ENCODE measurements at places on chromosomes 7 and 10.
A peak's percentile ranks its signal among the peaks of the same experiment; 100 is the strongest.

GRCh38 chr7:43632746-43633145 lies 49.8 kb downstream of the STK17A start:
- no peak for DNase-seq

- DNase-seq: peak; percentile 30
Measured at GRCh38 chr10:109978481-109978880, 29.3 kb upstream of the ADD3 start.

GRCh38 chr7:137987968-137988367 lies 13.9 kb downstream of the CREB3L2 start:
- no peak for DNase-seq

DNA sequence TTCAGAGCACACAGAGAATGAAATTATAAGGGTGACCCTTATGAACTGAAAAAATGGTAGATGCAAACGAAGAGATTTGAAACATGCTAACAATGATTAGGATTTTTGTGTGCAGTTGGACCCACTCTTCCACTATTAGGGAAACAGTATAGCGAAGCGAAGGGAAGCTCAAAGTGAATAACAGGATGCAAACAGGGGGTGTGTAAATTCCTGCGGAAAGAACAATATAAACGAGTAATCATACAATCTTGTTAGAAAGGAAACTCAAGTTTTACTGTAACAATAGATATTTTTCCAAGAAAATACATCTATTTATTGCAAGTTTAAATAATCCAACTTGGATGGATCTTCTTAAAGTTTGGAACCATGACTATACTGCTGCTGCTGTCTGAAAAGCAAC lies 14.7 kb downstream of the AHR start:
- no peak for DNase-seq

- no peak for DNase-seq
Measured at GRCh38 chr10:116263870-116264655, 8.9 kb downstream of the GFRA1 start.

GRCh38 chr10:123389520-123389919 lies 235.3 kb downstream of the BUB3 start:
- DNase-seq: no peak

DNA sequence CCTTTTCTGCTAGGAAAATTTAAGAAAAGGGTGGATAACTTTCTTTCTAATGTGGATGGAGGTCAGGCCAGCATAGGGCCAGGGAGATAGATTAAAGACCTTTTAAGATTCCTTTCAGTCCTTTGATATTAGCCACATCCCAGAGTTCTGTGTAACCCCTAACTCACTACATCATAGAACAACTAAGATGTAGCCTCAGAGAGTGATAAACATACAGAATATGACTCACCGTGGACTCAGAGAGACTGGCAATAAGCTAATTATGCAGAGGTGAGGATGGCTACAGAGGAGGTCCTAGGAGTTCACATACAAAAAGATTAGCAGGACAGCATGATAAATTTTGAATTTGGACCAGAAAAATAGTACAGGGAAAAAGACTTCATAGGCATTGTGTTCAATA lies 141.0 kb downstream of the AOAH start:
- no peak for DNase-seq

DNA sequence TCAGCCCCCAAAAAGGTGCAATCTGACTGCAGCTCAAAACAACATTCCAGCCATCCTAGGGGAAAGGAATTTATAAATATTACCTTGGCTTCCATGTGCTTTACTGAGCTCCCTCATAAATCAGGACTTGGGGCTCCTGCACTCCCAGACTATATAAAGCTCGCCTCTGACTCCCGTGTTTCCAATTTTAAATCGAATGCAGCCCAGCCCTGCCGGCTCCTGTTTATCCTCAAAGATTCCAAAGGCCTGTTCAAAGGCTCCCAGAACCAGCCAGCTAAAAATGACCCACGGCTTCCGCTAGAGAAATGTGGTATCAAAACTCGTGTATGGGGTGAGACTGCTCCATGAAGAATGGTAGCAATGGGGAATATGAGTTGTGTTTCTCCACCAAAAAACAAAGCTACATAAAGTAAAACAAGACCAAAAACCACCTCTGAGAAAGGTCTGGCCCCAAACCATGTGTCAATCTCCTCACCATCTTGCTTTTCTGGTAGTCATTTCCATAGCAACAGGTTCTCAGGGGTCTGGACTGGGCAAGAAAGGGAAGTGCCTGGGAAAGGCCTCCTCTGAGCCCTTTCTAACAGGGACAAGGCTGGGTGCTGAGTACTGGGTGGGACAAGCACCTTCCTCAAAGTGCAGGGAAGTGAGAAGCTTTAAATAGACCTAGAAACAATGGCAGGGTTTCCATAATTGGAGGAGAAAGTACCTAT lies 5.1 kb downstream of the CALML3 start:
- DNase-seq: no peak
